T-helper 17 cell (primary cell): ENCODE measurements at places on chromosomes 5 and 9.

- H3K27ac ChIP-seq, result peak overlapping the region; percentile 86
- DNase-seq, result no peak
- H3K27me3 ChIP-seq, result peaks cover 10% of the 10 kb centered on the region
- H3K4me3 ChIP-seq, result peak overlapping the region; percentile 92
- H3K36me3 ChIP-seq, result peaks cover 3% of the 10 kb centered on the region
Observed at GRCh38 chr5:140631831-140632365, 1.1 kb downstream of the CD14 start.

GRCh38 chr5:14353726-14354474, 210.8 kb downstream of the TRIO start:
- no peaks in the 10 kb centered on the region for H3K36me3 ChIP-seq
- H3K4me1 ChIP-seq, result peaks cover 4% of the 10 kb centered on the region
- no peak for DNase-seq
- H3K4me3 ChIP-seq, result no peak overlapping the region

GRCh38 chr9:33431420-33431819, 16.0 kb downstream of the AQP3 start:
- no peak overlapping the region for H3K27ac ChIP-seq
- no peak for DNase-seq
- peaks cover 28% of the 10 kb centered on the region for H3K4me1 ChIP-seq
- H3K36me3 ChIP-seq, result peaks cover 3% of the 10 kb centered on the region
- no peak overlapping the region for H3K4me3 ChIP-seq
- H3K27me3 ChIP-seq, result no peaks in the 10 kb centered on the region

DNA sequence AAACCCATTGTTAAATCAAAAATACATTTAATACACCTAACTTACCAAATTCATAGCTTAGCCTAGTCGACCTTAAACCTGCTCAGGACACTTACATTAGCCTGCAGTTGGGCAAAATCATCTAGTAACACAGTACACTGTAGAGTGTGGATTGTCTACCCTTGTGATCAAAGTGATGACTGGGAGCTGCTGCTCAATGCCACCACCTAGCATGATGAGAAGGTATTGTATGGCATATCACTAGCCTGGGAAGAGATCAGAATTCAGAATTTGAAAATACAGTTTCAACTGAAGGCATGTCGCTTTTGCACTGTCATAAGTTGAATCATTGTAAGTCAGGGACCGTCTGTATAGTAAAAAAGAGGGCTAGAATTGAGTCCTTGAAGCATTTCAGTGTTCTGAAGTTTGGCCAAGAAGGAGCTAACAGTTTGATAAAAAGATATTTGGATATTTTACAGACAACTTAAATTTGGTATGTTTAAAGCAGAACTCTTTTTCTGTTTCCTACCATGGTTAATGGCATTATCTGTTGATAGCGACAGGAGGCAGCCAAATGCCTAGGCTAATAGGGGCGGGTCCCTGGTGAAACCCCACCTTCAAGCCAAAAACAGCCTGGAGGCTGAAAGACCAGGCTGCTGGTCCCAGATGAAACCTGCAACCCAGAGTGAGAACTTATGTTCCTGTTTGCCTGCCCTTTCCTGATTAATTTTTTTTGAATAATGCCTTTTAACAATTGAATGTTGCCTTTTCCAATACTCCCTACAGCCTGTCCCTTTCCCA, 23.0 kb downstream of the SMIM15 start:
- H3K27me3 ChIP-seq, result no peaks in the 10 kb centered on the region
- peaks cover 2% of the 10 kb centered on the region for H3K4me1 ChIP-seq
- no peak overlapping the region for H3K4me3 ChIP-seq
- no peaks in the 10 kb centered on the region for H3K36me3 ChIP-seq
- DNase-seq, result no peak

DNA sequence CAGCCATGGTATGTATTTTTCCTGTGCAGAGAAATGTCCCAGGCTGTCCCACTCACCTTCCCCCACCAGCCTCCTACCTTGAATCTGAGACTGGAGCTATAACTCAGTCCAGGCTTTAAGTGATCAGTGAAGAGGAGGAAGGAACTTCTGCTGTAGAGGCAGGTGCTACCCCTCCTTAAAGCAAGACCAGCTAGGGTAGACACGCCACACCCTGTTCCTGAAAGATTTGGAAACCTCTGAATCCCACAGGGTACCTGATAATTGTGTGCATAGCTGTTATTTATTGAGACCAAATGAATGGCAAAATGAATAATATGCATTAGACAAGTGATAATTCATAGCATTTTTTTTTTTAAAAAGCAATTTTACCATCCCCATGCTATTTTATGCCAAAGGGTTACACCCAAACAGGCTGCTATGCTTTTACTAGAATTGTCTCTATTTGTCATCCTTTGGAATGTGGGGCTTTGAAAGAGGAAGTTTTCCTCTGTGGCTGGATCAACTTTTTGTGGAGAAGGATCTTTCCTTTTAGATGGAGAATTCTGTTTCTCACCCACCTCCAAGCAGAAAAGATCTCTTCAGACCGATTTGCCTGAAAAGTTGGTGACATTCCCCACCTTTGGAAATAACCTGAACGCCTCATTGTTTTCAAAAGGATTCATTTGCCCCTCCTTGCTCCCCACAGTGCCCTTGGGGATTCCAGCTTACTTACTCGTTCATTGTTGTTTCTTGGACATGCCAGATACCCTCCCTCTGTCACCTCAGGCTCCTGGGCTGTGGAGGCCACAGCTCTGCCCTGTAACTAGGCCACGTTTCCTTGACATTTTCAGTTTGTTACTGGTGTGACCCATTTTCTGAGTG, 248.7 kb downstream of the NR3C1 start:
- peaks cover 3% of the 10 kb centered on the region for H3K4me1 ChIP-seq
- DNase-seq, result no peak
- peaks cover 5% of the 10 kb centered on the region for H3K36me3 ChIP-seq
- H3K27ac ChIP-seq, result no peak overlapping the region

DNA sequence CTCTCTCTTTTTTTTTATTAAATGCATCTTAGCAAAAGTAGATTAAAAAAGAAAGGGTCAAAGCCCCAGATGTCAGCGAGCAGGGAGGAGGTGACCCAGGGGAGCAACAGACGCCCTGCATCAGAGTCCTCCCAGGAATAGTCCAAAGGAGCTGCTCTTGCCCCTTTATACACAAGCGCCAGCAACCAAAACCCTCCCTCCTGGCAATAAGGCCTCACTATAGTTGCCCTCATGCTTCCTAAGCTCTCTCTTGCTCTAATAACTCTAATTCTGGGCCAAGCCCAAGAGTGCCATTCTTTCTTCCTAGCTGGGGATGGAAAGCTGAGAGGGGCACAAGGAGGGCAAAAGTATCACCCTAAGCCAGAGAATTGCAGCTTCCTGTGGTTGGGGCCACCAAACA, 26.3 kb downstream of the PCDHGC5 start:
- peaks cover 2% of the 10 kb centered on the region for H3K36me3 ChIP-seq
- no peaks in the 10 kb centered on the region for H3K27me3 ChIP-seq
- no peak for DNase-seq
- H3K4me3 ChIP-seq, result peak overlapping the region; percentile 52
- H3K27ac ChIP-seq, result peak overlapping the region; percentile 89

DNA sequence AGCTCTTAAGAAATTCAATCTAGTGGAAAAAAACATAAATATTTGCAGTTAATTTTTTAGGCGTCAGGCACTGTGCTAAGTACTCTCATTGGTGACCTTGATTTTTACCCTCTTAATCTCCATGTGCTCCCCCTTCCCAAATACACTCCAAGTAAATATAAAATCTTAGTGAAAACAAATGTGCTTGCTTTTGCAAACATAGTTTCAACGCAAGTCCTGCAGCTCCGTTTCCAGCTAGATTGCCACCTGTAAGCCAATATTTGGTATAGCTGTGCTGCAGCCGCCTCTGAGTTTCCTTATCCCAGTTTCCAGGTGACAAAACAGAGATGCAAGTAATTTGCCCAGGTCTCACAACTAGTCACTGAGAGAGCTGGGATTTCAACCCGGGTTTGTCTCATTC, 1.9 kb upstream of the MTMR12 start:
- H3K27ac ChIP-seq, result peak overlapping the region; percentile 57
- peaks cover 6% of the 10 kb centered on the region for H3K36me3 ChIP-seq
- H3K27me3 ChIP-seq, result no peaks in the 10 kb centered on the region
- no peak for DNase-seq

DNA sequence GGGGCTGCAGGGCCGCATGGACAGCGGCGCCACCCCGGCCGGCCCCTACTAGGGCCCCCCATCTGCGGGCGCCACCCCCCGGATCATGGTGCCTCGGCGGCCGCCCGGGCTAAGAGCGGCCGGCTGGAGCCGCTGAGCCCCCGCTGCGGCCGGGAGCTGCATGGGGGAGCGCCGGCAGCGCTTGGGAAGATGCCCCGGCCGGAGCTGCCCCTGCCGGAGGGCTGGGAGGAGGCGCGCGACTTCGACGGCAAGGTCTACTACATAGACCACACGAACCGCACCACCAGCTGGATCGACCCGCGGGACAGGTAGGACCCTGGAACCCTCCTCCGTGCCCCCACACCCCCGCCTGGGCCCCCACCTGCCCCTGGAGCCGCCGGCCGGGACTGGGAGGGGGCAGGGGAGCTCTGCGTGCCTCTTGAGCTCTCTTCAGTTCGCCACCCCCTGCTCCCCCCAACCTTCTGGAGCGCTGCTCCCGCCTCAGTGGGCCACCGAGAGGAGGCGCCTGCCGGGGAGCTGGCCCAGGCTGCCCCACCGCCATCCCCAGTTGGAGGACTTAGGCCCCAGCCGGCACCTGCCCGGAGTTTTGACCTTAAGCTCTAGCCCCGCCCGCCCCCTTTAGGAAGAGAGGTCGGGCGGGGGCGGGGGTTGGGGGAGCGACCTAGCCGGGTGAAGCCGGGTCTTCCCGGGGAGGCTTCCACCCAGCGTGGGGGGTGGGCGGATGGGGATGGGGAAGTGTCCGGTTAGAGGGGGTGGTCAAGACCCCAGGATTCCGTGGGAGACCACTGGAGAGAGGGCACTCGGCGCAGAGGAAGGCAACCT, 730 bp downstream of the WWC1 start:
- H3K27me3 ChIP-seq, result no peaks in the 10 kb centered on the region
- H3K36me3 ChIP-seq, result no peaks in the 10 kb centered on the region
- no peak overlapping the region for H3K27ac ChIP-seq
- peak overlapping the region; percentile 65 for H3K4me3 ChIP-seq

- H3K27ac ChIP-seq, result no peak overlapping the region
- peaks cover 19% of the 10 kb centered on the region for H3K27me3 ChIP-seq
- no peak overlapping the region for H3K4me3 ChIP-seq
- DNase-seq, result no peak
- no peaks in the 10 kb centered on the region for H3K36me3 ChIP-seq
- H3K4me1 ChIP-seq, result no peaks in the 10 kb centered on the region
Observed at GRCh38 chr9:134996591-134997530, 79.1 kb upstream of the FCN1 start.

GRCh38 chr9:93041108-93041802, 17.2 kb upstream of the SUSD3 start:
- no peak overlapping the region for H3K4me3 ChIP-seq
- DNase-seq, result no peak
- peak overlapping the region; percentile 90 for H3K27ac ChIP-seq
- H3K4me1 ChIP-seq, result peaks cover 31% of the 10 kb centered on the region
- H3K27me3 ChIP-seq, result no peaks in the 10 kb centered on the region

- H3K4me3 ChIP-seq, result no peak overlapping the region
- no peaks in the 10 kb centered on the region for H3K4me1 ChIP-seq
- no peak overlapping the region for H3K27ac ChIP-seq
- H3K27me3 ChIP-seq, result peaks cover 14% of the 10 kb centered on the region
Observed at GRCh38 chr5:52579391-52579790, 208.3 kb upstream of the ITGA1 start.

GRCh38 chr9:107211284-107211923, 71.7 kb upstream of the RAD23B start:
- DNase-seq, result no peak
- H3K4me1 ChIP-seq, result peaks cover 6% of the 10 kb centered on the region
- peaks cover 8% of the 10 kb centered on the region for H3K27me3 ChIP-seq

DNA sequence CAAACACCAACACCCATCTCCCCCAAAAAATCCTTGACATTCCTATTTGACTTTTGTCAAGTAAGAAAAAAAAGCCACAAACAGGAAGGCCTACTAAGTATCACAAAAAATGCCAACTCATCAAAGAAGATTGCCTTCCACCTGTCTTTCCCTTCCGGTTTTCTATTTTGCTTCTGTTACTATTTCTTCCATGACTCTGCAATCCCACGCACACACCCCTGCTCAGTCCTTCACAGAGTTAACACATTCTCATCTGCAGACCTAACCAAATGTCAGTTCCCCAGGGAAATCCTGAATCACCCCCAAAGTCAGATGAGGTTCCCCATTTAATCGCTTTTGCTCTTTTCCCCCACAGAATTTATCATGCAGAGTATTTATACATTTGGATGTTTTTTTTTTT, 15.1 kb downstream of the LPAR1 start:
- DNase-seq, result no peak
- no peaks in the 10 kb centered on the region for H3K4me1 ChIP-seq
- no peak overlapping the region for H3K4me3 ChIP-seq
- H3K27me3 ChIP-seq, result no peaks in the 10 kb centered on the region

- H3K27me3 ChIP-seq, result no peaks in the 10 kb centered on the region
- peaks cover 2% of the 10 kb centered on the region for H3K36me3 ChIP-seq
- no peak overlapping the region for H3K4me3 ChIP-seq
Observed at GRCh38 chr5:13987843-13988464, 43.5 kb upstream of the DNAH5 start.

GRCh38 chr9:127351182-127352166, 45.5 kb upstream of the SLC2A8 start:
- no peaks in the 10 kb centered on the region for H3K4me1 ChIP-seq
- H3K36me3 ChIP-seq, result peaks cover 7% of the 10 kb centered on the region
- H3K27me3 ChIP-seq, result peaks cover 42% of the 10 kb centered on the region
- no peak overlapping the region for H3K4me3 ChIP-seq
- no peak for DNase-seq

DNA sequence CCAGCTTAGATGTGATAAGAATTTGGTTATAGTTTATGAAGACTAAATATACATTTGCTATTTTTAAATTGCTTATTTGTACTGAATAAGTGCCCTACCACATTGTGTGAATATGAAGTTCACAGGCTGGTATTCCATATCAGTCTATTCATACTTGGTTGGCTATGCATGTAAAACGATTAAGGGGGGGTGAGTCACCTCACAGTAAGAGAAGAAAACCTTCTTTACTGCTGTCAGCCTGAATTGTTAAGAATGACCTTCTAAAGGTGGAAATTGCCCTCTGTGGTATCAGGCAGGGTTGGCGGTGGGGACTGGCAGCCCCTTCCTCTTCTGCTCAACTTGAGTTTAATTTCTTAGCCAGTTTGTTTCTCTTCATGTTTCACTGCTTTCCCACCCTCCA, 127.0 kb upstream of the RPS23 start:
- no peaks in the 10 kb centered on the region for H3K4me1 ChIP-seq
- H3K27ac ChIP-seq, result no peak overlapping the region
- H3K36me3 ChIP-seq, result no peaks in the 10 kb centered on the region
- H3K4me3 ChIP-seq, result no peak overlapping the region
- no peak for DNase-seq
